Activated CD4-positive, alpha-beta T cell treated with anti-CD3 and anti-CD28 coated beads for 1 hour (primary cell): ENCODE measurements at places on chromosomes 1 and 21.

DNA sequence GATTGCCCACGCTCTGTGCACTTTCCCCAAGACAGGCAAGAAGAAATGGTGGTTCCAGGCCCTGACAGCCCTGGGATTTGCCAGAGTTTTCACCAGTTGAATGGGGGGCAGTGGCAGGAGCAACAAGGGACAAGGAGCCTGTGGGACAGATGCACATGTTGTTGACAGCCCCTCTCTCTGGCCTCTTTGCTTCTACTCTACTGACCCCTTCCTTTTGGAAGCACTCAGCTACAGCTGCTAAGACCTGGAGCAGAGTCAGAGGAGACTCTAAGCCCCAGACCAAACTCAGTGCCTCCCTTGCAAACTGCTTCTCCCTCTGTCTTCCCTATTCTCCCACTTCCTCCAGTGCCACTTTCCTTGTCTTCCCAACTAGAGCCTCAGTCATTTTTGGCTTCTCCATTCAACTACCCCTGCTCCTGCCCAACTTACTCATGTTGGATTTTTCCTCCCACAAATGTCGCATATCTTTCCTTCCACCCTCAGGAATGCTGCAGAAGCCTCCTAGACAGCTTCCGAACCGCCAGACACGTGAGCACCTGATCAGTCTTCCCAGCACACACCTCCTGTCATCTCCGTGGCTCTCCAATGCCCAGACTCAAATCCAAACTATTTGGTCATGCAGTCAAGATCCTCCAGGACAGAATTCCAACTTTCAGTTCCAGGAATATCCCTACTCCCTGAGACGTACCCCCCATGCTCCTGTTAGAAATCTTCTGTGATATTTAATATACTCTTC, 9.1 kb downstream of the INKA2 start:
- no peak for DNase-seq

- no peak for DNase-seq
Observed at GRCh38 chr1:163661391-163661790, 339.6 kb downstream of the NUF2 start.

DNA sequence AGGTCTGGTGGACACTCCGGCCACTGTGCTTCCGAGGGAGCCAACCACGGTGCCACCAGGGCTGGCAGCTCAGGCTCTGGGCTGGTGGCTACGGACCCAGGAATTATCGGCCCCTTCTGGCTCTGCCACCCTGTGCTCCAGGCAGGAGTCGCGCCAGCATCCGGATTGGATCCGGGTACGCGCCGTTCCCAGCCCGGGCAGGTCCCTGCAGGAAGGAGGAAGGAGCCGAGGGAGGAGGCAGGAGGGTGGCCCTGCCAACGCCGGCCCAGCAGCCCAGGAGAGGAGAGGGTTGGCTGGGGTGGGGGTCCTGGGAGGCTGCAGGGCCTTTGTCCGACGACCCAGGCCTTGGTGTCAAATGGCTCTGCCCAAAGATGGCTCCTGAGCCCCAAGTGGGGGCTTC, 160.5 kb downstream of the CASZ1 start:
- no peak for DNase-seq

DNA sequence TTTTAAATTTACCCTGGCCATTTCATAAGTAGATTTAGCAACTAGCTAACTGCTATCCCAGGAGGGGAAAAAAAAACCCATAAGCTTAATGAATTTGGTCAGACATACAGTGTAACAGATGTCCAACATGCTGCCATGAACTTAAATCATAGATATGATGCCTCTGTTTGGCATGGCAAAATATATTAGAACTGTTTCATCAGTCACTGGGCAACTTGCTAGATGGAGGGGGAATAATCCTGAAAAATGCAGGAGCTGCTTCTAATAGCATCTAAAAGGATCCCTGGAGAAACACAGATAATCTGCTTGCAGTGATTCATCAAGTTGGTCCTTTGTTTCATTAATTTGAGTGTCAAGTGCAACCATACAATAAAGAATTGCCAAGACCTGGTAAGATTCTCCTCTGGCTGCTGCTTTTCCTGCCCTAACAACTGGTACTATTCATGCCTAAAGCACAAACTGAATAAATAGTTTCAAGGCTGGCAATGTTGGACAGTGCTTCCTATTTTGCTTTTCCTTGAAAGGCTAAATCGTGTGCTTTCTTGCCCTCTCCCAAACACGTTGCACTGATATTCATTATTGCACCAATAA, 1.5 kb upstream of the ST6GALNAC5 start:
- DNase-seq: no peak

GRCh38 chr1:167474191-167474641, 44.1 kb downstream of the CD247 start:
- DNase-seq: no peak

DNA sequence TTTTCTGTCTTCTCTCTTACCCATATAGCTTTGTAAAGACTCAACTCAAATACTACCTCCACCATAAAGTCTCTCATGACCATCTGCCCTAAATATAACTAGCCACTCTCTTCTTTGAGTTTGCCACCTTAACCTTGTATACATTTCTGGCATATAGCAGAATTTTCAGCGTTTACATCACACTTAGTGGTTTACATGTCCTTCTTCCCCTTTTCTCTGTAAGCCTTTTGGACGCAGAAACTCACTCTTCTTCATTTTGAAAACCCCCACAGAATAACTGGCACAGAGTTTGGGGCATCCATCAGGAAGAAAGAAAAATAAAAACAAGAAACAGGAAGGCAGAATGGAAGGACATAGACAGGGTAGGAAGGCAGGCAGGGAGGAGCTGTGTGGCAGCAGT, 131.8 kb upstream of the DUSP10 start:
- no peak for DNase-seq

- no peak for DNase-seq
Observed at GRCh38 chr1:8360493-8361197, 42.7 kb downstream of the SLC45A1 start.

- no peak for DNase-seq
Observed at GRCh38 chr1:115499253-115499652, 142.5 kb upstream of the VANGL1 start.

GRCh38 chr1:94734963-94735901, 84.9 kb upstream of the SLC44A3 start:
- no peak for DNase-seq

- no peak for DNase-seq
Observed at GRCh38 chr1:199273837-199274379, 635.1 kb downstream of the PTPRC start.

- no peak for DNase-seq
Observed at GRCh38 chr1:31549809-31550620, 26.3 kb upstream of the TINAGL1 start.

- DNase-seq: no peak
Observed at GRCh38 chr1:226772446-226773139, 33.5 kb upstream of the ITPKB start.

DNA sequence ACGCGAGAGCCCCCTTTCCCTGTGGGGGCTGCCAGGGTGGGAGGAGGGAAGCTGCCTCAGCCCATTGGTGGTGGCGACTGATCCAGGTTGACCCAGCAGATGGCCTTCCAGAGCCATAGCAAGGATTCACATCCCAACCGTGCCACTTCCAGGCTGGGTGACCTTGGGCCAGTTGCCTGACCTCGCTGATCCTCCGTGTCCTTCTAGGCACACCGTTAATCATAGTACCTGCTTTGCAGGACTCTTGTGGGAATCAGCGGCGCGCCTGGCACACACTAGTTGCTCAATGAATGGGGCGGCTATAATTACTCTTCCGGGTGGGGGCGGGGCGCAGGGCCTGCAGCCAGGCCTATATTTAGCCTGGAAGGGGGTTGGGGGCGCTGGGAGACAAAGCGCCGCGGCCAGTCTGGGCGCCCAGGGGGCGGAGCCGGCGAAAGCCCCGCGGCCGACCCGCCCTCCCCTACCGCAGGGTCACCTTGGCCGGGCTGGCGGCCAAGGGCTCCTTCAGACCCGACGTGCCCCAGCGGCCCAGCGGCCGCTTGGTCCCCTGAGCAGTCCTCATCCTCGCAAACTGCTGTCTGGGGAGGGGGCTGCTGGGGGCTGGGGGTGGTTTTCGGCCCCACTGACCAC, 5.1 kb downstream of the HSPB7 start:
- DNase-seq: no peak

DNA sequence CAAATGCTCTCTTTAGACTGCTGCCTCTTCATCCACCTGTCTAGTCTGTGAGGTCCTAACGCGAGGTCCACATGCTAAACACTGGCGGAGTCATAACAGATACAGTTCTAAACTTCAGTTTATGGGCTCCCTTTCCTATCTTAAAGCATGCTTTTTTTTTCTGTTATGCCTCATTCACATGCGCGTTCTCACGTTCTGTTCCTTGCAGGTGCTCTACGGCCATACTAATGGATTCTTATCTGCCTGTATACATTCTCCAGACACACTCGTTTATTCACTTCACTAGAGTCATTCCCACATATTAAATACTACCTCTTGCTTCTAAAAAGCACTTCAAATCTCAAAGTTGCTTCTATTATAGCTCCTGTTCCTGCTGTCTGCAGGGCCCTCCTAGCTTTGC, 38.7 kb downstream of the PHC2 start:
- DNase-seq: no peak

- DNase-seq: no peak
Observed at GRCh38 chr1:65509912-65510680, 89.6 kb downstream of the LEPR start.
